ENCODE measurements at places on chromosomes 12 and 14. TPM values are rescaled to one million over a fixed set of nuclear protein-coding genes. Genes with fewer than 3 reads are reported as not detected.

- peak; percentile 30 for DNase-seq
Measured at GRCh38 chr14:76919431-76920330, 93.5 kb downstream of the LRRC74A start.

GRCh38 chr14:76462330-76462729 lies 86.4 kb downstream of the ESRRB start:
- no peak for DNase-seq

GRCh38 chr14:24481622-24482324 lies 26.3 kb downstream of the CMA1 start:
- peak; percentile 17 for DNase-seq

- DNase-seq: no peak
Measured at GRCh38 chr12:8590842-8591545, 21.7 kb downstream of the AICDA start.

DNA sequence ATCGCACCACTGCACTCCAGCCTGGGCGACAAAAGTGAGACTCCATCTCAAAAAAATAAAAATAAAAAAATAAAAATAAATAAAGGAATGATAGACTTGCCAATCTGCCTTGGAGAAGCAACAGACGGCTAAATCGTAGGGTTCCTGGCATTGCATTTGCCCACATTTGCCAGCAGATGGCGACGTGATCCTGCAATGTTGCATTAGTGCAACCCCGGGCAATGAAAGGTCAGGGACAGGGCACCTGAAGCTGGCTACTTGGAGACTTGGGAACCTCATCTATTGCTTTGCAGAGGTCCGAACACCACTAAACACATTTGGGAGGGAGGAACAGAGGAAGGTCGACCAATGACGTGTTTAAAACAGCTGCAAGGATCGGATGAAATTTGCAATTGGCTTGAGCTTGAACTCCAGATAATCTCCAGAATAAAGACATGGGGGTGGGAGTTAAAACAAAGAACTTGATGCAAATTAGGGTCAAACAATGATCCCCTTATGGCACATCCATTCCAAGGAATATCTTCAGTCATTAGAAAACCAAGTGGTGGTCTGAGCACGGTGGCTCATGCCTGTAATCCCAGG lies 34.6 kb downstream of the SPRING1 start:
- peak; percentile 53 for DNase-seq

GRCh38 chr12:48199774-48200221 lies 3.3 kb downstream of the OR10AD1 start:
- no peak for DNase-seq

GRCh38 chr14:24438223-24439097 lies 4.1 kb downstream of the SDR39U1 start:
- DNase-seq: no peak

The GPR68 gene
- 0.08 TPM for total RNA-seq

The CATSPERB gene
- 0.52 TPM for total RNA-seq

The KRT4 gene
- total RNA-seq: not detected

The KRT85 gene
- not detected for total RNA-seq

The PROX2 gene
- total RNA-seq: not detected
